ENCODE measurements at places on chromosomes 7 and 10.
A peak's percentile ranks its signal among the peaks of the same experiment; 100 is the strongest.

DNA sequence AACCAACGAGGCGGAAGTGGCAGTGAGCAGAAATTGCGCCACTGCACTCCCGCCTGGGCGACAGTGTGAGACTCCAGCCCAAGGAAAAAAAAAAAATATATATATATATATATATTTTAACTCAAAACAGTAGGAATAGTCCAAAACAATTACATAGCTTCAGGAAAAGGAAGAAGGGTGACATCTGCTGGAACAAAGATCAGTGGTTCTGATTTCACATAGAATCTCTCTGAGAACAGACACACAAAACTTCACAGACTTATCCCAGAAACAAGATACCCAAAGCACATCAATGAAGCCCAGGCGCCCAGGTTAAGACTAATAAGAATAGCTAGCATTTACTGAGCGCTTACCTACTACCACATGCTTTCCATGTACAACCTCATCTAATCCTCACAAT lies 45.0 kb downstream of the DNMBP start:
- DNase-seq, result no peak

- DNase-seq, result no peak
Observed at GRCh38 chr10:68108653-68109052, 635 bp upstream of the MYPN start.

- peak; percentile 79 for DNase-seq
Observed at GRCh38 chr7:142795339-142795863, 24.6 kb downstream of the PRSS2 start.

- DNase-seq, result no peak
Observed at GRCh38 chr7:7654964-7655715, 14.6 kb downstream of the UMAD1 start.

- DNase-seq, result no peak
Observed at GRCh38 chr7:79341902-79342301, 111.6 kb downstream of the MAGI2 start.

DNA sequence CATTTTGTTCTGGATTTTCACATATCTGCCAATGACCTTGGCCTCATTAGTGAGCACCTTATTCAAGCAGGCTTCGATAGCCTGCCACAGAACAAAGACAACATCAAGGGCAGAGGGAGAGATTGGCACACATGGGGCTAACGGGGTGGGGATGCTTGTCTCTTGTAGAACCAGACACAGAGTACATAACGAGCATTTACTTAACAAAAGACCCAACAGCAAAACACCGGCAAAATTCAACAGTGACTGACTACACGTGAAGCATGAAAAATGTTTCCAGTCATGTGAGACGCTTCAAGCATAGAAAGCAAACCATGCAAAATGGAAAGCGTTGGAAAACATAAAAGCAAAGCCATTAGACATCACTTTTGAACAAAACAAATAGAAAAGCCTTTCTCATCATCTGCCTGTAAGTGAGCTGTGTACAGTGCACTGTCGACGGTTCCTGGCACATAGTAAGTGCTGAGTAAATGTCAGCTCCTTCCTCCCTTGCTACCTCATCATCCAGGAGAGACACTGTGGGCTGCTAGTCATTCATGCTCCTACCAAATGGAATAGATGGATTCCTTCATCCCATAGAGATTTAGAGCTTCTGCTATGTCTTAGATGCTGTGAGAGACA lies 134.4 kb upstream of the AGK start:
- no peak for DNase-seq

DNA sequence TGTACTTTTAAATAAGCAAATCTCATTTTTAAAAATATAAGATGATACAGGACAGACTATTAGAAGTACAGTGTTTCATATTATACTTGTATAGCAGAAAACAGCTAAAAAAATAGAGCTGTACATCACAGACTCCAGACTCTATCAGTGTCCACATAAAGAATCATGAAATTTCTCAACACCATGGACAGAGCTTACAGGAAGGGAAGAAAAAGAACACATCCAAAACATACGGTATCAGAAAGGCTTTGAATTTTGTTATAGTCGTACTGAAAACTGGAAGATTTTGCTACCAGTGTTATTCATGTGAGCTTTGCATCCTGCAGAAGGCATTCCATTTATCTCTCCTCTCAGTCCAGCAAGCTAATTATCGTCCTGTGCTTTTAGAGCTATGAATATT lies 183.2 kb upstream of the PTPRZ1 start:
- no peak for DNase-seq

DNA sequence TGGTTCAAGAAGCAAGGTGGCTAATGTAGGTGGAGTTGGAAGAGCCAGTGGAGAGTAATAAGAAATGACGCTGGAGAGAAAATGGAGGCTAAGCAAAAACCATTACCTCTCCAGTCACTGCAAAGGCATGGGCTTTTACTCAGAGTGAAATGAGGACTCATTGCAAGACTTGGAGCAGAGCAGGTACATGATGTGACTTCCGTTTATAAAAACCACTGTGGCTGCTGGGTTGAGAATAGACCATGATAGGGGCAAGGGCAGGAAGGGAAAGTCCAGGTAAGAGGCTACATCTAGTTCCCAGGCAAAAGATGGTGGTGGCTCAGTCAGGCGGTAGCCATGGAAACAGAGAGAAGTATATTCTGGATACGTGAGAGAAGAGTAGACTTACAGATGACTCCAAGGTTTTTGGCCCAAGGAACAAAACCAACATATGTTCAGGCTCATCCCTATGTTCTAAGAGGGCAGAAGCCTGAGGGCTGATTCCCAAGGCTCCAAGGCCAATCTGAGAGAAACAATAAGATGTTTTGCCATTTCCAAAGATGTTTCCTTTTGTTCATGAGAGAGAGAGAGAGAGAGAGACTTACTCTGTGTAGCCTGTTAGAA lies 21.5 kb upstream of the PDE1C start:
- no peak for DNase-seq

DNA sequence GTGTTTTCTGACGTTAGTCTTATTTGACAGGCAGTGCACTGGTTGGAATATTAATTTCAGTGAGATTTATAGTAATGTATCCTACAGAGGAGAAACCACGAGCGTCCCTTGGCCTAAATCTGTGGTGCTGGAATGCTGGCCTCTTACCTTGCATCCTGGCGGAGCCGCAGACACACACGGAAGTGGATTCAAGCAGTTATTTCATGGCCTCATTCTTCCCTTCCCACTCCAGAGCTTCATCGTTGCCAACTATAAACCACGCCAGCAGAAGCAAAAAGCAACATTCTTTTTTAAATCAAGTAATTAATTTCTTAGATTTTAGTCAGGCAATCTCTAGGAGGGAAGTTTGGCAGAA lies 13.1 kb downstream of the WIPI2 start:
- DNase-seq, result no peak

DNA sequence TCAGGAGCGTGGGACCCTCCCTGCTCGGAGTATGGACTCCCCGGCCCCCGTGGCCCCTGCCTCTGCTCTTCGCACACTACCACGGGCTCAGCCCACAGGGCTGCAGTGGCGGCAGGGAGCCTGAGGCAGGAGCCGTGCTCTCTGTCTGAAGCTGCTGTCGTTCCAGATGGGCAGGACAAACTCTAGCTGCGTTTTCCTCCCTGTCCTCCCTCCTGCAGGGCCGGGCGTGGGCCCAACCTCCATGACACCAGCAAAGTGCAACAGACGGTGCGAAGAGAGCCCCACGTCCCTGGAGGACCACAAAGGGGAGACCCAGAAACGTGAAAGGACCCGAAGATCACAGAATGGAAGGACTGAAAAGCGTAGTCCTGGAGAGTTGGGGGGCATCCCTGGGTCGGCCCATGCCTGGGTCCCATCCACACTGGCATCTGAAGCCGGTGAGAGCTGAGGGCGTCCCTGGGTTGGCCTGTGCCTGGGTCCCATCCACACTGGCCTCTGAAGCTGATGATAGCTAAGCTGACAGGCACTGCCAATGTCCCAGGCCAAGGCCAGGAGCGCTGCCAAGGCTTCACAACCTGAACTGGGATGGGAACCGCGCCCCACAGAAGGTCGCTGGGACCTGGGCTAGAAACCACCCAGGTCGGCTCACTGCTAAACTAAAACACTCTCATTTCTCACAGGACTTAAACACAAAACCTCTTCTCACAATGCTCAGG lies 267.0 kb downstream of the MAD1L1 start:
- no peak for DNase-seq

GRCh38 chr10:24889639-24890038 lies 62.8 kb downstream of the PRTFDC1 start:
- no peak for DNase-seq

DNA sequence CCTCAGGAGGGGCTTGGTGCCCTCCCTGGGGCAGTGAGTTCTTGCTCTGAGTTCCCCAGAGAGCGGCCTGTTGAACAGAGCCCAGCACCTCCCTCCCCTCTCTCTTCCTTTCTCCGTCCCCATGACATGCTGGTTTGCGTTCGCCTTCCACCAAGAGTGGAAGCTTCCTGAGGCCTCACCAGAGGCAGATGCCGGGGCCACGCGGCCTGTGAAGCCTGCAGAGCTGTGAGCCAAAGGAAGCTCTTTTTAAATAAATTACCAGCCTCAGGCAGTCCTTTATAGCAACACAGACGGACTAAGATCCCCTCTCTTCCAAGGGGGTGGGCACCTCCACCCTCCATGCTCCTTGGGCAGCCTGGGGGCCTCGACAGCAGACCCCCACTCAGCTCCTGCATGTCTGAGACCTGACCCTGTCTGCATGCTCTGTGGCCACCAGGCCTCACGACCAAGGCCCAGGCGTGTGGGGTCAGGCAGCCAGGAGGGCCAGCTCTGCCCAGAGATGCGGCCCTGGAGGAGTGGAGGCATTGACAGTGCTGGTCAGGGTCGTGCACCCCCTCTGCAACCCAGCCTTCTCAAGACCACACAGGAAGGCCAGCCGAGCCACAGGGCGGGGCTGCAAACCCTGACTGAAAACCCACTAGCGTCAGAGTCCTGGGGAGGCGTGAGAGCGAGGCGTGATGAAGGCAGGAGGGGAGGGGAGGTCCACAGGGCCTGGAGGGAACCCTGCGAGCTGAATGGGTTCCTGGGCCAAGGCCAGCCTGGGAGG lies 54.6 kb upstream of the ADGRA1 start:
- no peak for DNase-seq

- DNase-seq, result no peak
Observed at GRCh38 chr10:117366741-117367140, 8.5 kb downstream of the PDZD8 start.

GRCh38 chr10:34932235-34932634 lies 117.1 kb upstream of the PARD3 start:
- DNase-seq, result no peak

- no peak for DNase-seq
Observed at GRCh38 chr7:71442492-71443190, 310.7 kb downstream of the GALNT17 start.

GRCh38 chr10:127907411-127908105 lies 655 bp downstream of the PTPRE start:
- peak; percentile 70 for DNase-seq

DNA sequence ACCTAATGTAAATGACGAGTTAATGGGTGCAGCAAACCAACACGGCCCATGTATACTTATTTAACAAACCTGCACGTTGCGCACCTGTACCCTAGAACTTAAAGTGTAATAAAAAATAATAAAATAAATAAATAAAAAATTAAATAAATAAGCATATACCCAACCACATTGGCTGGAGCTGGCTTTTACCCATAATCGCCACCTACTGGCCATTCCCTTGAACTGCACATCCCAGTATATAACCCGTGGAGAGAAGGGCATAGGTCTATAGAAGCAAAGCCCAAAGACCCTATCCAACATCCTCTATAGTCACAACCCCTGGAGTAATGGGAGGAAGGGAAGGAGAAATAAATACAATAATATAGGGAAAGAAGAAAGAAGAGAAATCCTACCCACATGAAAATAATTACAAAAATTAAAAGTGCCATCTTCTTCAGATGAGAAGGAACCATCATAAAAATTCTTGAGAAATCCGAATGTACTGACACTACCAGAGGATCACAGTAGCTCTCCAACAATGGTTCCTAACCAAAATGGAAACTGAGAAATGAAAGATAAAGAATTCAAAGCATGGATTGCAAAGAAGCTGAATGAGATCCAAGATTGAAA lies 65.6 kb downstream of the TWIST1 start:
- DNase-seq, result peak; percentile 19

DNA sequence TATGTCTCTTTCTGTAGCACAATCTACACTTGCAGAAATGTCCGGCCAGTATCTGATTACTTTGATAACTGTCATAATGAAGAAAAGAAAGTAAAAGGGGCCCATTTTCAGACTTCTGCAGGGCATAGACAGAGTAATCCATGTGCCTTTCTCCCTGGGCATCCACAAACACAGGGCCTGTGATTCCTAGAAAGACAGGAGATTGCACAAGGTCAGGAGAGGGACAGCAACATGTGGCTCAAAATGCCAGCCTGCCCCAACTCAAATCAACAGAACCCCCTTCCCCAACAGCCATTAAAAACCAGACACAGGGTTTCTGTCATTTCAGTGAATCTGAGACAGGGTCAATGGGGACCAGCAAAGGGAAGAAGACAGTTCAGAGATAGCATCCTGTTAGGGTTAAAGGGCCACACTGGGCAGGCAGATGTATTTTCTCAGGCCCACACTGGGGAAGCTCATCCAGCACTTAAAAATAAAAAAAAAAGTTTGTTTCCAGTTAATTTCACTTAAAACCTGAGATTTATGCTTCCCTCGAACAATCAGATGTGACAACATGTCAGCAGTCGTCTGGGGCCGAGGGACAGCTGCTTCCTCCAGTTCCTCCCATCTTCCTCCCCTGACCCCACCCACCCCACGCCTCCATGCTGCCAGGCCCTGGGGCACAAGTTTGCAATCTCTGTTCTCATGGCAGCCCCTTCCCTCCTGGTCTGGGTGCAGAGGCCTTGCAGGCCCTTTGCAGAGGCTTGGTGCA lies 30.7 kb upstream of the ACSL5 start:
- no peak for DNase-seq

- no peak for DNase-seq
Observed at GRCh38 chr7:116492654-116493109, 6.9 kb upstream of the CAV2 start.

DNA sequence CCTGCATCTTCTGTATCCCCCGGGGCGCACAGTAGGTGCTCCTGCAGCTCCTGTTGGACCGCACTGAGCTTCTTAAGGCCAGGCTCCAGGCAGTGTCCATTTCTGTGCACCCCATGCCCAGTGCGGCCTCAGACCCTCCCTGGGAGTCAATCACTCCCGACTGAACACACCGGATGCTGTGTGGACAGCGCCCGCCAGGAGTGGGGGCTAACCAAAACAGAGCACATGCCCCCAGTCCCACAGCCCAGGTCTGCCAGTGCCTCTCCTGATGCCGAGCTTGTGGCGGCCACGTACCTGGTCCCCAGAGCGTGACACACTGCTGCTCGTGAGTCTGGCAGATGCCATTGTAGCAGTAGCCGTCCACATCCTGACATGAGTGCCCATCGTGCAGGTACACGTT lies 168.1 kb downstream of the FANK1 start:
- no peak for DNase-seq

- no peak for DNase-seq
Observed at GRCh38 chr7:1004018-1004852, 21.3 kb downstream of the CYP2W1 start.

GRCh38 chr10:58921421-58921855 lies 255.0 kb upstream of the PHYHIPL start:
- no peak for DNase-seq

GRCh38 chr7:132438926-132439325 lies 137.3 kb downstream of the PLXNA4 start:
- DNase-seq, result no peak

- no peak for DNase-seq
Observed at GRCh38 chr10:127833804-127834203, 58.9 kb downstream of the CLRN3 start.
